Right ventricle myocardium superior (tissue), 1 donor: ENCODE measurements at places on chromosomes 1 and 21.

DNA sequence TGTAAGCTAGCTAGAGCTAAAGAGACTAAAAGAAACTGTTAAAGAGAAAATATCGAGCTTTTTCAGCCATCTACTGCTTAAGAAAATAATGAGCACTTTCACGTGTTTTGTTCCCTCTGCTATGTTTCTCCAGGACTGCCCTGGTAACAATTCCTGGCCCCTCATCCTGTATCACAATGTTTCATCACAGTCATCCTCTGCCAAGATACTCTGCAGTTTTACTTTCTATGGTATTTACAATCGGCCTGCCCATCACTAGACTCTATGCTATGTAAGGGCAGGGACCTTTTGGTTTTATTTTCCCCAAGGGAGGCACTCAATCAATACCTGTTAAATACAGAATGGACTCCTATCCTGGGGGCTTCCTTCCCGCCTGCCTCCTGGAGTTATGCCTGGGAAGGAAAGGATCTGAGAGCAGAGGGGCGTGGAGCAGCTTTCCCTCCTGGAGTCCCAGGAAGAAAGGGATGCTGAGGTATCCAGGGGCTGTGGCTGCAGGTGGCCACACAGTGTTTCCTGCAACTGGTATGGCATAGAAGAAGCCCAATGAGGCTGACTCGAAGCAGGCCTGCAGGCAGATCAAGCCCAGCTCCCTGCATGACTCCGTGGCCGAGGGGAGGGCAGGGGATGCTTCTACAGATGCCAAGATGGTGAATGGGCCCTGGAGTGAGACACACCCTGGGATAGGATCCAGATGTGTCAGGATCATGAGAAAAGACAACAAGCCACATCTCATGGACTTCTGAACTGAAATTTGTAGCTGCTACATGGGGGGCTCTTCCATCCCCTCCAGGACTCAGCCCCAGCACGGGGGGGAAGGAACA is 52.9 kb downstream of the MATN1 start:
- no peak for DNase-seq

DNA sequence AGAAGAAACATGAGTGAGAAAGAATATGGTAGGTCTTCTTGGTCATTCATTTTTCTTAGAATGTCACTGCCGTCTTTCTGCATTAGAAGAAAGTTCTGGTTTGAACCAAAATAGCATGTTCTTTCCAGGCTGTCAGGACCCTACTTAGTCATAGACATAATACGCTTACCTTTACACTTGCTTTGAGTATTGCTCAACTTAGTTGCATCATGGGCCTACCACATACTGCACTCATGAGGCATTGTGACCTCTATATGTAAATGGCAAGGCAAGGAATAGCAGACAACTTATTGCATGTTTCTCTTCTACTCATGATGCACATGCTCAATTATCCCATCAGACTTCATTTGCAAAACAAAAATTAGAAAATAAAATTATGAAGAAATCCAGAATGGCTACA is 415.0 kb downstream of the HLX start:
- DNase-seq, result no peak

DNA sequence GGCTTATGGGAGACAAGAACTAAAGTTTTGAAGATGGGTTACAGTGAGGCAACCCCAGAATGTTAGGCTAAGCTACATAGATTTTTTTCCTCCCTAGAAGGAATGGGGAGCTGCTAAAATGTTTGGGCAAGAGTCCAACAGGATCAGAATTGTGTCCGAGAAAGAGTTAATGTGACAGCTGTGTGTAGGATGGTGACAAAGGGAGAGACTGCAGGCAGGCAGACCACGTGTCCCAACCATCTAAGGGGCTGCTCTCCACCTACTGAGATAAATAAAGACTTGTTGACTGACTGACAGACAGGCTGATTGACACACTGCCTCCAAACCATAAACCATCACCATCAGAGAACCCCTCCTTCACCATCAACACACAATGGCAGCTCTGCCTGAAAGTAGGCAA is 133.7 kb upstream of the CTTNBP2NL start:
- DNase-seq, result no peak

GRCh38 chr1:112093372-112093694 is 103.9 kb upstream of the KCND3 start:
- no peak for DNase-seq

GRCh38 chr1:37240897-37241296 is 206.6 kb upstream of the GRIK3 start:
- no peak for DNase-seq

DNA sequence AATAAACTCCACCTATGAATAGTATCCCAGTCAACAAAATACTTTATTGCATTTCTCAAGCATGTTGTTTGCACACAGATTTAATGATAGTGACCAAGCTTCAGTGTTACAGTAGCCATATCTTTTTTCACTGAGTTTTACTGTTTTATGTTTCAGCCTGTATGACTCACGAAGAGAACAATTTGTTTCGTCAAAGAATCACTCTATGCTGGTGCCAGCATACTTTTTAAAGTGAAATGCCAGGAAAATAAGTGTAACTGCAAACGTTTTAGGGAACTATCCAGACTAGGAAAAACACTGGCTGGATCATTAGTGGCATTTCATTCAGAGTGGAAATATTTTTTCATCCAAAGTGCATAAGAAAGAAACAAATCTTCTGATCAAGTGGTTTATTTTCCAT is 210.8 kb downstream of the COL11A1 start:
- DNase-seq, result no peak

GRCh38 chr1:53330819-53331218 is 2.9 kb upstream of the LRP8 start:
- peak; percentile 51 for DNase-seq

GRCh38 chr1:44817771-44818495 is 9.6 kb downstream of the BTBD19 start:
- peak; percentile 21 for DNase-seq

DNA sequence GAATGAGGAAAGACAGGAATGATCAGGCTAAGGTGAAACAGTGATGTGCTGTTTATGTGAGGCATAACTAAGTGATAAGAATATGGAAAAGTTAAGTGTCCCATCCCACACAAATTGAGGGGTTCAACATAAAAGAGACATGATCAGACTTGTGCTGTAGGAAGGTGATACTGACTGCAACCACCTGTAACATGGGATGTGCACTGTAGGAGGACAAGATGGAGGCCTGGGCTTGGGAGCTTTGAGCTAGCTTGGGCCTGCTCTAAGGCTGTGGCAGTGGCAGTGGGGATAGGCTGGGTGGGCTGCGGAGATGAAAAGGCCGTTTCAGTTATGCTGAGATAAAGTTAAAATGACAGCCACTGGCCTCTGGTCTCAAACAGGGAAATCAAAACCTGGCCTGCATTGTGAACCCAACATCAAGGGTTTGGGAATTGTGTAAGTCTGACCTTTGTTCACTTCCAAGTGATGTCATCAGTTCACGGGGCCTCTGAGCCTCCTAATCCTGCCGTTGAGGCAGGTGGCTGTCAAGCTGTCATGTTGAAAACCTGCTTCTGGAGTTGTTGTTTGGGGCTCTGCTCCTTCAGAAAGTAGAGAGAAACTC is 61.2 kb upstream of the TENT5C start:
- DNase-seq, result no peak

- peak; percentile 80 for DNase-seq
Observed at GRCh38 chr1:1782399-1783221, 4.3 kb upstream of the NADK start.

GRCh38 chr1:221141606-221142285 is 262.5 kb downstream of the HLX start:
- no peak for DNase-seq

- no peak for DNase-seq
Observed at GRCh38 chr1:48649880-48650279, 126.8 kb downstream of the BEND5 start.

GRCh38 chr1:143698016-143698415 is 273.8 kb downstream of the FAM72C start:
- DNase-seq, result peak; percentile 52

- DNase-seq, result no peak
Observed at GRCh38 chr21:31132574-31133242, 94.4 kb upstream of the KRTAP19-8 start.

- DNase-seq, result no peak
Observed at GRCh38 chr1:59268406-59268805, 28.5 kb upstream of the FGGY start.

DNA sequence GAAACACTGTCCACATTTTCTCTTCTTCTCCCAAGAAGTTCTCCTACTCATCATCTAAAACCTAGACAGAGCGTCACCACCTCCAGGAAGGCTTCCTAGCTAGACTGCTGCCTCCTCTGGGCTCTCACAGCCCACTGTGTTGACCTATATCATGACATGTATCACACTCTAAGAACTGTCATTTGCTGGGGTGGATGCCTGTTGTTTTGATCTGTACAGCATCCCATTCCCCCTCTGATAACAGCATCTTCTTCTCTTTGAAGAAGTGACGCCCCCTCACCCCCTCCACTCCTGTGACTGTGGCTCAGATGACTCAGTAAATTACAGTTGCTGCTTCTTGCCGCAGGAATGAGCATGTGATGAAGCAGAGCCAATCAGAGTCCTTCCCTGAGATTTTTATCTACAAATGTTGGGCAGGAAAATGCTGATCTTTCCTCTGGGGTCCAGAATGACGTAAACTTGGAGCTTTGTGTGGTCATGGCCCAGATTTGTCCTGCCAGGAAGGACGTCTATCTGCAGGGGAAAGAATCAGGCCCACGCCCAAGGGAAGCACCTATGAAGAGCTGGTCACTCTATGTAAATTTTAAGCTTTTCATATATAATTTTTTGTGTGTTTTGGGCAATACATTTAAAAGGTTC is 28.0 kb upstream of the FOXO6 start:
- DNase-seq, result no peak

DNA sequence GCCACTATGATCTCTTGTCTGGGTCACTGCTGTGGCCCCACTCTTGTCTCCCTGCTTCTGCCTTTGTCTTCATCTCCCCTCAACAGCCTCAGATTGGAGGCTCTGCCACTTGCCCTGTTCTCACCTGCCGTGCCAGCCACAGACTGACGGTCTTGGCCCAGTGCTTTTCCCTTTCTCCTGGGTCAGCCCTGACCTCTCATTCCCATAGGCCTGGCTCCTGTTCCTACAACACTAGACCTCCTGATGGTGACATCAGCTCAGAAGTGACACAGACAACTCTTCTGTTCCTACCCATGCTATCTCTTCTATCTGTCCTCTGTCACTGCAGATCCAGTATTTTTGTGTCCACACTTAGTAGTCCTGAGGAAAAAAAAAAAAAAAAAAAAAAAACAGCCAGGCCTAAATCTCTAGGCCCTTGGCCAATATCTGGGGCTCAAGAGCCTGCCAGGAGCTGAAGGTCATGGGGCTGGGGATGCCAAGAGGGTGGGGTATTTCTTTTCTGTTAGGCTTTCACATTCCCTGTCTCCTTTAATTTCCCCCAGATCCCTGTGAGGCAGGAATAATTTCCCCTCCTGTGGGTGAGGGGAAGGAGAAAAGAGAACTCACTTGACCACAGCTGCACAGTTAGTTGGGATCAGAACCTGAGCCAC is 42.0 kb upstream of the FOXO6 start:
- DNase-seq, result no peak

GRCh38 chr1:164583835-164584539 is 25.0 kb downstream of the PBX1 start:
- no peak for DNase-seq

- no peak for DNase-seq
Observed at GRCh38 chr1:98001764-98002163, 80.9 kb upstream of the DPYD start.

GRCh38 chr1:43548285-43549271 is 17.9 kb downstream of the PTPRF start:
- DNase-seq, result no peak

- DNase-seq, result no peak
Observed at GRCh38 chr1:113219377-113219776, 146.4 kb downstream of the LRIG2 start.
